Femur (tissue), 1 donor: ENCODE measurements at places on chromosomes 5 and 9.
A peak's percentile ranks its signal among the peaks of the same experiment; 100 is the strongest.

DNA sequence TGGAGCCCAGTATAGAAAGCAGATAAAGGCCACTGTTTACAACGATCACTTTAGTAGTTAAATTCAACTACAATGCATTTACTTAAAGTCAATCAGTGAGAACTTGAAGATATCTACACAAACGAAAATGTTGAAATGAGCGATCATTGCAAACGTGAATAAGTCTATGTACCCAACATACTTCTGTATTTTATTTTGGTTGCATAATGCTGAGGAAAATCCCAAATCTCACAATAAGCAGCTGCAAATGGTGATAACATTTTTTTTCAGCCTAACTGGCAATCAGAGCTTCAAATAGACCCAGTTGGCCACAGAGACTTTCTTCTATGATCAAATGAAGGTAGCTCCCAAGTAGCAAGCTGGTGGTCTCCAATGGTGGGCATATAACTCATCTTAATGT is 32.1 kb downstream of the PDGFRB start:
- DNase-seq = no peak

DNA sequence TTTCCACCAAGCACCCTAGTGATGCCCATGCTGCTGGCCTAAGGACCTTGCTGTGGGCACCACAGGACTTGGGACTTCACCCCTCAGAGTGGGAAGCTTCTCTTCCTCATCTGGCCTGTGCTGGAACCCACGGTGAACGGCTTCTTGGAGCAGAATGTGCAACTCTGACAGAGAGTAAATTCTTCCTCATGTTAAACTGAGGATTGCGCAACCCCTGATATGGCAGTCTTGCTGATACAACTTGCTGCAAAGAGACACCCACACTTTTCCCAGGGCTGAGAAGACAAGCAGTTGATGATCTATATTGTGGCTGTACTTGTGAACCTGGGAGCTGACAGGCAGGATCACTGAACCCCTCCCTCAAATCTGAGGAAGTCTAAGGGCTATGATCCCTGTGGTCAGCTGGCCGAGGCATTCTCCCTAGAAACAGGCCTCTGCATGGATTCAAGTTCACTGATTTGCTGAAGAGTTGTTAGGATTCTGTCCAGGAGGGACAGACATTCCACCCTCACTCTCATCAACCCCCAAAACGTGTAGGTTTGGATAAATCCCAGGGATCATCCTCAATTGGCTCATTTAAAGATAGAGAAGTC is 307.2 kb downstream of the MTRR start:
- DNase-seq = no peak

DNA sequence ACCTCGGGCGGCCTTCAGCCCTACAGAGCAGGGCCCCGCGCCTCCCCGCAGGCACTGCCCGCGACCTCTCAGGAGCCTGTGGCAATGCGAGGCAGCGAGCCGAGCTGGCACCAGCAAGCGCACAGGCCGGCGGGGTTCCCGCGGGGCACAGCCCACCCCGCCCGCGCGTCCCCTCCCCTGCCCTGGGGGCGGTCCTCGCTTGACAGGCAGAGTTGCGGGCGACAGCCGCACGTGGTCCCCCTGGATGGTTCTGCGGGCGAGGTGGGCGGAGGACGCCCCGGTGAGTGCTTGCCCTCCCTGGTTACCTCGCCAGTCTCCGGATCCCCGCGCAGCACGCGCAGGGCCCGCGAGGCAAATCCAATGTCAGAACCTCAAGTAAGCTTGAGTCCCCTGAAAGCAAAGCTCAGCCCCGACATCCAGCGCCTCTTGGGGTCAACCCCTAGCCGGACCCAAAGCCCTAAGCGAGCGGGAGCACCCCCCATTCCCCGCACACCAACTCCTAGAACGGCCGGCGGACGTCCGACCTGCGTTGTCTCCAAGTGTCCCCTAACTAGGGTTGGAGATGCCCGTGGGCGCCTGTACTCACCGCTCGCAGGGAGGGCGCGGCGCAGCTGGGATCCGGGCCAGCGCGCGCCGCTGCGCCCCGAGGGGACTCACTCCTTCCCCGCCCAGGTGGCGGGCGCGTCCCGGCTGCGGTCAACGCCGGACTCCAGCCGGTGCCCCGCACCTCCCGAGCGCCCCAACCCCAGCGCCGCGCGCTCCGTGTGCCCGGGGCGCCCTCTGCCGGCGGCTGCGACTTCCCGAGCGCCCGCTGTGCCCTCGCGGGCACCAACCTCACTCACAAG is at the start of gene DRD1:
DRD1 (minus strand) TSS at position 123 of the 845 bp plus-strand sequence. CDS start 1,083 bp downstream, outside the sequence.
- DNase-seq = no peak

GRCh38 chr5:151122828-151123227 is 34.8 kb downstream of the ANXA6 start:
- DNase-seq = no peak

DNA sequence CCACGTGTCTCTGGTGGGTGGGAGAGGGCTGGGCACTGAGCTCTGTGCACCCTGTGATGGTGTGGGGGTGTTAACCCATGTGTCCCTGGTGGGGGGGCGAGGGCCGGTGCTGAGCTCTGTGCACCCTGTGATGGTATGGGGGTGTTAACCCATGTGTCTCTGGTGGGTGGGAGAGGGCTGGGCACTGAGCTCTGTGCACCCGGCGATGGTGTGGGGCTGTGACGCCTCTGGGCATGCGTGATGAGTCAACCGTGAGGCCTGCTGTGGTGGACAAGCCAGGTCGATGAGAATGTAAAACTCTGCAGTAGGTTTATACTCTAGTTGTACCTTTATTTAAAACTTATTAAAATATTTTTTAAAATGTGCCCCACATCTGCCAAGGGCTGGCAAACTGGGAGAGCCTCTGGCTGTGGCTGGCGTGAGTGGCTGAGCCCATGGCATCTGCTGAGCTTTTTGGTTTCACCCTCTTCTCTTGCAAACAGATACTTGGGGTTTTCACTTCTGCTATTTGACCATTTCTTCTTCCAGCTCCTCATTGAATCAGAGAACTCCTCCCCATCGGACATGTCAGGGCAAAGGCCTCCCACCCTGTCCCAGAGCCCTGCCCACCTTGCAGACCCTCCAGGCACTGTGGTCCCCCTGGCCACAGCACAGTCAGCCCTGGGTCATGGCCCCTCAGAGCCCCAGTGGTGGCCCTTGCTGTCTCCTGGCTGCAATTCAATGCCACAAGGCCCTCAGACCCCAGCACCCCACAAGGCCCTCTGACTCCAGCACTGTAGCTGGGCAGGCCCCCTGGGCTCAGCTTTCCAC is 18.5 kb upstream of the EXOC3 start:
- no peak for DNase-seq

GRCh38 chr5:54835647-54836046 is 149.7 kb downstream of the ESM1 start:
- no peak for DNase-seq

DNA sequence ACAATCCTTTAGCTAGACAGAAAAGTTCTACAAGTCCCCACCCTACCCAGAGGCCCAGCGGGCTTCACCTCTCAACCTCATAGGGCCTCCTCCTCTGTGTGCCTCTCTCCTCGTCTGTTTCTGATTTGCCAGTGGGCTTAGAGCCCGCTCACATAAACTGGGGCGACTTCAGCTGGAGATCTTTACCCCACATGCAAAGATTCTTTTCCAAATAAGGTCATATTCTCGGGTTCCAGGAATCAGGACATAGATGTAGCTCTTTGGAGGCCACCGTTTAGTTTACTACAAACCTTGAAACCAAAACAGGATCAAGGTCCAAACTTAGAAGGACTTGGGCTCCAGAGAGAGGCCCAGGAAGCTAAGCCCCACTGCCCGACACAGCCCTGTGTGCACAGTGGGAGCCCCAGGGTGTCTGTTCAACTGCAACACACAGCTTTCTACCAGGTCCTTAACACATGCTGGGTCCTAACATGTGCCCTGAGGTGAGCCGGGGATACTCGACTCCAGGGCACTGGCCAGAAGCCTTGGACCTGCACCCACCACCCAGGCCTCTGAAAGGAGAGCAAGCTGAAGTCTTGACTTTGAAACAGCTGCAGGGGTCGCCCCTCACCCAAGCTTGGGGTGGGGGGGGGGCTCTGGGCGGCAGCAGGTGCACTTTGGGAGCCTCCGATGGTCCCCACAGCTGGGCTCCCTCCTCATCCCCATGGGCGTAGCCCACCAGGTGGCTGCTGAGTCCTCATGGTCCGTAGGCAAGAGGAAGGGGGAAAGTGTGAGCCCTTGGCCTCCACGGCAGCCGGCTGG is 26.8 kb upstream of the SLC12A7 start:
- no peak for DNase-seq

- DNase-seq = no peak
These were observed 5.0 kb downstream of the DMRT3 start for GRCh38 chr9:981491-981898.

GRCh38 chr9:135332979-135333748 is 146.4 kb upstream of the PPP1R26 start:
- peak; percentile 1 for DNase-seq

- no peak for DNase-seq
These were observed 724.4 kb downstream of the TLE1 start for GRCh38 chr9:80964914-80965313.

DNA sequence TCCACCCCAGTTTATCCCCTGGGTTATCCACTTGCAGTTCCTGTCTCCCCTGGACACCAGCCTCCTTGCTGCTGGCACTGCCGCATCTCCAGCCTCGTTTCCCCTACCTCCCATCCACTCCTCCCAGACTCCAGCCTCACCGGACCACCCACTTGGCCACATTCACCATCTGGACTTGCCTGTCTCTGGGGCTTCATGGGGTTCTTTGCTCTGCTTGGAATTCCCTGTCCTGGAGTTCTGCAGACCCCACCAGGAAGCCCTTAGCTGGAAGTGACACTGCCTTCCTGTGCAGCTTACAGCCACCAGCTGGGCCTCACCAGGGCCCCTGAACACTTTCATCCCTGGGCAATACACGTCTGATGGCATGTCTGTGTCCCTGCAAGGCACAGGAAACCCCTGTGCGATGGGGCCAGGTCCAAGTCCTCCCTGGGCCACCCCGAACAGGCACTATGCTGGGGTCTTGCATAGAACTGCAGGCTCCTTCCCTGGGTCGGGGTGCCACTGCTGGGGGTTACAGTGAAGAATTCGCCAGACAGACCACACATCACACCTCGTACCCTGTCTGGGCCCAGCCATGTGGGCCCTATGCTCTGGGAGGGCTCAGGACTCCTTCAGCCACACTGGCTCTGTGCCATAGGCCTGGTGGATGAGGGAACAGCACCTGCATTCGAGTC is 3.0 kb downstream of the FLT4 start:
- no peak for DNase-seq

DNA sequence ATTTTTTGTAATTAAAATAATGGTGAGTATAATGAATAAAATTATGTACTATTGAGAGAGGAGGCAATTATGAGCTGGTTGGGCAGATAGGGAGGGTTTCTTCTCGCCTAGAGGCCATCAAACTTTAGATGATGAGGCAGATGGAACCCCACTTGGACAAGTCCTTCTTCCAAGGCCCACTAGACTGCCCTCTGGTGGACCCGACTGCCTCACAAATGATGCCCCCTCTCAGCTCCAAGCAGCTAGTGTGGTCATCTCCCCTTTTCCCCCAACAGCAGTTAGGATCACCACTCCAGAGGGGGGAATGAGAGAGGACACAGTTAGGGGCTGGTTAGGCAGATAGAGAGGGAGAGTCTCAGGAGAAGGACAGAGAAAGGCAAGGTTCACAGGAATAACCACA is 348.0 kb upstream of the CDH18 start:
- no peak for DNase-seq

- no peak for DNase-seq
These were observed 1.1 kb downstream of the GRM6 start for GRCh38 chr5:178993955-178994579.

GRCh38 chr5:164998590-164998989 is 1493.2 kb downstream of the MAT2B start:
- no peak for DNase-seq

DNA sequence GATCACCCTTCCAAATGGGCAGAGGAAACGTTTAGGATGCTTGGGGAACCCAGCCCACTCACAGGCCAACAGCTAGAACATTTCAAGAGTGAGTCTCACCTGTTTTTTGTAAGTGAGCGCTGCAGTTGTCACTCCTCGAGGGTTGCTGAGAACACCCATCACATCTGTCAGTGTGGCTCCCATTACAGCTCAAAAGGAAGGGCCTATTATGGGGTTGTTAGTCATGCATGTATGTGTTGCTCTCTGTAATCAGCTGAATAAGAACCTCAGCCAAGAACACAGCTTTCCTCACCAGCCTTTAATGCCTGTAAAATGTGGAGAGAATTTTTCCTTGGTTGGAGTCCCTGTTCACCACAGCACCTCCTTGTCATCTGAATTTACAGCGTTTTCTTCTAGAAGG is 196.3 kb upstream of the KLF4 start:
- DNase-seq = peak; percentile 42

- DNase-seq = no peak
These were observed 90.5 kb upstream of the NIPAL4 start for GRCh38 chr5:157369507-157369906.

GRCh38 chr9:132986640-132987620 is 8.4 kb downstream of the GFI1B start:
- DNase-seq = no peak

- no peak for DNase-seq
These were observed 151.0 kb downstream of the MYO10 start for GRCh38 chr5:16784843-16785791.

- peak; percentile 96 for DNase-seq
These were observed at the start of gene NELFB for GRCh38 chr9:137254624-137255447. TSS of gene NELFB (plus strand) at chr9:137255327.

- no peak for DNase-seq
These were observed 132.9 kb downstream of the SIL1 start for GRCh38 chr5:139065306-139065705.

DNA sequence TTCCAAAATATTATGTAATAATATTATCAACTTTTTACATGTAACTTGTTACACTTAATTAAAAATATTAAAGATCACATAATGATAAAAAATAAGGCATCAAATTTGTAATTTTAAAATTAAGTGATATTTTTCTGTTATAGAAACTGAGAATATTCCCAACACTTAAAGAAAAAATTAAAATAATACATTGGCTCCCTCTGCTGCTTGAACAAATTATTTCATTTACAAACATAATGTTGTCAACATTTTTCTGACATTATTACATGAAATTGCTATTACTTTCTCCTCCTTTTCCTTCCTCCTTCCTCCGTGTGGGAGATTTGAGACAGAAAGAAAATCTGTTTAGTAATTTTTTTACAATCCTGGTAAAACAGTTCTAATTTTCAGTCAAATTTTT is 42.3 kb downstream of the RNF180 start:
- DNase-seq = no peak

DNA sequence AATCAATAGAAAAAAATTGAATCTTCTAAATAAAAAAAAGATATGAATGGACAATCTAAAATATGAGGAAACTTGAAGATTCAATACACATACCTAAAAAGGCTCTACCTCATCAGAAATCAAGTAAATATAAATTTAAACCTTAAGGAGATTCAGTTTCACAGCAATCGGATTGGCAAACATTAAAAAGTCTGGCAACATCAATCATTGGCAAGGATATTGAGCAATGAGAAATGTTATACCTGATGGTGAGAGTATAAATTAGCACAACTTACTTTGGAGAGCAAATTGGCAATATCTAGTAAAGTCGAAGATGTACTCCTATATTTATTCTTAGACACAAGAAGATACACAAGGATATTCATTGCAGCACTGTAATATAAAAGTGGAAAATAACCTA is 274.3 kb upstream of the EFNA5 start:
- no peak for DNase-seq
